Stimulated activated CD4-positive, alpha-beta T cell treated with anti-CD3 and anti-CD28 coated beads, TNF-alpha, amount 100 ng/mL, for 1 hour (primary cell): ENCODE measurements at places on chromosomes 3 and 15.

DNA sequence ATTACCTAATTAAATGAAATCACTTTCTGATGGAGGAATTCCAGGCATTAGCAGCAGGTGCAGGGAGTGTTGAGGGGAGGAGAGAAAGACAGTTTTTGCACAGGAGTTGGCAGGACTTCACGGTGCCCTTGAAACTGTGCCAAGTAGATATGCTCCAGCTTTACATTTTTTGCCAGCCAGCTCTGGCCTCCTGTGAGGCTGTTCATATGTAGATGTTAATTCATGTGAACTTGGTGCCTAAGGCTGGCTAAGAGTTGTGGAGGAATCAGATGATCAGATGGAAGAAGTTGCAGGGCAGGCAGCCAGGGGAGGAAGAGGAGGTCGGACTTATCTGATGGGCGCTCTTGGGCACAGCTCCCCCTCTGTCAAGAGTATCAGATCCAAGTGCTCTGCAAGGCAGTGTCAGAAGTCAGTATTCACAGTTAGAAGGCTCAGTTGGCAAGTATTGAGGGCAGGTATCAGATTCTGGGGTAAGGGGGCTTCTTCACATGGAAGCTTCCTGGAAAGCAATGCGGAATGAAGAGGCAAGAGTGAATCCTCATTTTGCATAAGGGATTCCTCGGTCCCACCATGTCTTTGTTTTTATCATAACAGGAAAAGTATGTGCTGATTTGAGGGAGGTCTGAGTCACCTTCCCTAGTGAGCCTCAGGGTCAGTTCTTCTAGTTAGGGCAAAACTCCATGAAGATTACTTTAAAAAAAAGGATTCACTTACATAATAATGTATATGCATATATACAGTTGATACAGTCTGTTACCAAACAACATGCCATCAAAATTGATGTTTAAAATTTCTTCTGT is 172.6 kb upstream of the UMPS start:
- DNase-seq = no peak

GRCh38 chr15:38085931-38086568 is 151.6 kb downstream of the TMCO5A start:
- DNase-seq = no peak

DNA sequence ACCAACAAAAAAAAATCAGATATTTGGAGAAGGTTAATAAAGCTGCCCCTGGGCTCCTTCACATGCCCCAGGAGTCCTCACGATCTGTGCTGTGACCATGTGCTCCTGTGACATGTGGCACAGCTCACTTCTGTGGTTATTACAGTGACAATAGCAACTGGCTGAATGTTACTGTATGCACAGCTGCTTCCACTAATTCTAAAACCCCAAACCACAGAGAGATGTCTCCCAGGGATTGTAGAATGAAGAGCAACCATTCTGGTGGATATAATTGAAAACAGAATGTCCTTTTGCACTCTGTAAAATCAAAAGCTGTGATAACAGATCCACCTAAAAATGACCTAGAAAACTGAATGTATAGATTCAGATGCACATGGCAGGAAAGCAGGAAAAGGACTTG is 489.2 kb upstream of the CNTN4 start:
- no peak for DNase-seq

DNA sequence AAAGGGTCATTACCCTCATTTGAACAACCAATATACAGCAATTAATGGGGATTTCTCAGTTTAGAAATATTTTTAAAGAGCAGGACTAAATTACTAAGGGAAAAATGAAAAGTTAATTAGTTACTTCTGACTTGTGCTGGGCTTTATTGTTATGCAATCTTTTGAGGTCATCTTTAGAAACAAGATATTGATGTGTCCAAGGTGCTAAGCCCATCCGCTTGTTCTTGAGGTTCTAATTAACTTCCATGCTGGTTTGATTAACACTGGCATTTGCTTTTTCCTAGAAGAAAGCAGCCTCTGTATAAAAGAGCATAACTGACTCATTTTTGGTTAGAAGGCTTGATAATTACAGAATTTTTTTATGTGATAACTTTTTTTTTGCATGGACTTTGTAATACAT is 256.5 kb upstream of the AGTR1 start:
- DNase-seq = no peak

GRCh38 chr15:25397100-25397499 is 41.7 kb downstream of the UBE3A start:
- DNase-seq = no peak
